ENCODE measurements at places on chromosomes 4 and X.

DNA sequence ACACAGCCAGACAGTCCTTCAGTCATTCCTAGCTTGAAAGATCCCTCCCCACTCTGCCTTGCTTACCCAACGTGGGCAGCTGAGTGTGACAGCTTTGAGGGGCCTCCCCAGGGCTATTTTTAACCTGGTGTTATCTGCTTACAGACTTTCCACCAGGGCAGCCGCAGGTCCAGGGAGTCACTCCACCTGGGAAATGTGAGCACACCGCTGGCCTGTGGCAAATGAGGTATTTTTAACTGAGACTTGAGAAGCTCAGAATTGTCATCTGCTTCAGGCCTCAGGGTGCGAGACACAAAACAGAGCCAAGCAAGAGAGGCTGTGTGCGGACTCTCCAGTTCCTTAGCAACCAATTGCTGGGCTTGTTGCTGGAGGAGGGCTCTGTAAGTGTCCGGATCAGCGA lies 13.0 kb downstream of the CORIN start:
- DNase-seq, result no peak

GRCh38 chr4:137967480-137968190 lies 274.5 kb downstream of the SLC7A11 start:
- DNase-seq, result no peak

DNA sequence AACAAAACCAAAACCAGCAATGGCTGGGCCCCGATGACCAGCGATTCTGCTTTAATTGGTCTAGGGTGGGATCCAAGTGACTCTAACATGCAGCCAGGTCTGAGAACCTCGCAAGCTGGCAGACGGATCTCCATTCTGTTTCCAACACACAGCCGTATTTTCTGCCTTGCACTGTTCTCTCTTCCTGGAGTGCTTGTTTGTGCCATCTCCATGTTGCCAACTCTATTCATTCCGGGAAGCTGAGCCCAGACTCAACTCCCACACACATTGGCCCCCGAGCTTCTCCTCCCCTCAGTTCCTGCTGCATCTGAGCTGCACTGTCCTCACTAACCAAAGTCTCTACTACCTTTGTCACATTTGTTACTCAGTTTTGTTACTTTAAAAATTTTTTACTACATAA lies 35.6 kb downstream of the GEMIN8 start:
- DNase-seq, result no peak

GRCh38 chr4:168715896-168716295 lies 219.0 kb downstream of the PALLD start:
- DNase-seq, result no peak

DNA sequence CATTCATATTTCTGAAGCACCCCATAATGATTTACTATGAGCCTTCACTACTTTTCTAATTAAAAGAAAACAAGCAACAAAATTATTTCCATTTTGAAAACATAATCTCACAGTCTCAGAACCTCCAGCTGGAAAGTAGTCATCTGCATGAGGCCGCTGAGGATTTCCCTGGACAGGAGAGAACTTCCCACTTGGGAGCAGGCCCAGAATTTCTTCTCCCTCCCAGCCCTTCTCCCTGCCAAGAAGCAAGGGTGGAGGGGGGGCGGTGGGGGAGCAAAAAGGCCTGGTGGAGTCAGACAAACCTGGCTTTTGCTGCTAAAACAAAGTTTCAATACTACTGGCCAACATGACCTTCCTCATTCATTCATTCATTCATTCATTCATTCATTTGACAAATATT lies 167.3 kb downstream of the PJA1 start:
- no peak for DNase-seq

Data from SW480 (cell line).